ENCODE measurements at places on chromosomes 6 and 20.
A peak's percentile ranks its signal among the peaks of the same experiment; 100 is the strongest.

- no peak for DNase-seq
Measured at GRCh38 chr6:77548662-77549366, 85.5 kb upstream of the HTR1B start.

- no peak for DNase-seq
Measured at GRCh38 chr20:16662467-16662866, 67.4 kb upstream of the SNRPB2 start.

GRCh38 chr6:18391023-18391422, 3.9 kb downstream of the RNF144B start:
- no peak for DNase-seq

DNA sequence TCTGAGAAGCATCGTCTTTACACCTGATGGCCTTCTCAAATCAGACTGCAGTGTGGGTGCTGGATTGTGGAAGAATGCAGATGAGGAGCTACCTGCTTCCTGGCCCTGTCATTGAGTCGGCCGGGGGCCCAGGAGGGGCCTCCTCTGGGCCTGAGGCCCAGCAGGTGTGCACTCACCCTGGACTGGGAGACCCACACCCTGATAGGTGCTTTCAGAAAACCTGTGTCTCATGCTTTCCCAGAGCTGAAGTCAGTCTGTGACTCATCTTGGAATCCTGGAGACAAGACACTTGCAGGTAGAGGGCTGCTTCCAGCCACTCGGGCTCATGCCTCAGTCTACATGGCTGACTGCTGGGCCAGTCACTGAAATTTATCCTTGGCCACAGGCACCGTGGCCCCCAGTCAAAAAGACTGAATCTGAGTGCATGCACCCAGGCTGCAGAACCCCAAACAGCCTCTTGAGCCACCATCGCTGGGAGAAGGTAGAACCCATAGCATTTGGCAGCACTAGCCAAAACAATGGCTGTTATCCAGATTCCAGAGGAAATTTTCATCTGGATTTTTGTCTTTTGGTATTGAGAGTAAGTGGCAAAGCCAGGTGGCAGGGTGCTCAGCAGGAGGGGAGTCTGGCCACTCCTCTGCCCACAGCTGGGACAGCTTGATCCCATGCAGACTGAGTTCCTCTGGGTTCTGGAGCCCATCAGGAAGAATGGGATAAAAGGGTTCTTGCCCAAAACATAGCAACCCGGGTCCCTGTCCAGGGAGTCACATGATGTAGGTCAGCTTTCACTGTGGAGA, 182.0 kb upstream of the CST7 start:
- no peak for DNase-seq

DNA sequence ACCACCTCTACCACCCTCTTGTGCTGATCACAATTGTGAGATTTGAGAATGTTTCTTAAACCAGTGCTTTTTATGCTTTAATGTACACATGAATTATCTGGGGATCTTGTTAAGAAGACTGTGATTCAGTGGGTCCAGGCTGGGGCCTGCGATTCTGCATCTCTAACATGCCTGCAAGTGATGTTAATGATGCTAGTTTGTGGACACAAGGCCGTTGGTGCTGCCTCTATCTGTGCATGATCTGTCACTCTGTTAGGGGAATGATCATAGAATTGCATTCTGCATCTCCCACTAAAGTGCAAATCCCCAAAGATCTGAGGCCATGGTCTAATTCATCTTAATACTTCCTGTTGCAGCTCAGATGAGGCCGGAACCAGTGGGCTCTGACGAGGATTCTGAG, 746.5 kb downstream of the PTPRT start:
- no peak for DNase-seq

DNA sequence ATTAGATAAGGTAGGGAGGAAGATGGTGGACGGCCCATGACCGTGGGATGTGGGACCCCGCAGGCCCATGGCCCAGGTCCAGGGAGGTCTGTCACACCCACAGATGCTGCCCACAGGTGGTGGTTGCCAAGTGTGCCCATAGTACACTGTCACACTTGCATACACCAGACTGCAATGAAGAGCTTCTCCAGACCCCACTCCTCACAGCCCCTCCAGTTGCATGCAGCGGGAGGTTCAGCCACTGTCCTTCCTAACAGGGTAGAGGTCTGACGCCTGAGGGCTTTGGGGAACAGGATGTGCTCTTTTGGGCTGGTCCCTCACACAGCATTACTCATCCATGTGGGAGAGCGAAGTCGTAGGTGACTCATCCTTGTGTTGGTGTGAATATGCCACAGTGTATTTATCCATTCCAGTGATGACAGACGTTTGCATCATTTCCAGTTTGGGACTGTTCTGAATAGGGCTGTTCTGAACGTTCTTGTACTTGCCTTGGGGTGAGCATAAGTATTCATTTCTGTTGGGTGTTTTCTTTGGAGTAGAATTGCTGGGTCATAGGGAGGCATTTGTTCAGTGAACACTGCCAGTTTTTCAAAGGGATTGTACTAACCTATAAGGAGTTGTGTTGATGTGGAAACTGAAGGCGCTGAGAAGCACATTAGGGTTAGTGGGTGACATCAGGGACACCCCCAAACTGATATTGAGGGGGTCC, 10.1 kb upstream of the PYGB start:
- peak; percentile 81 for DNase-seq

DNA sequence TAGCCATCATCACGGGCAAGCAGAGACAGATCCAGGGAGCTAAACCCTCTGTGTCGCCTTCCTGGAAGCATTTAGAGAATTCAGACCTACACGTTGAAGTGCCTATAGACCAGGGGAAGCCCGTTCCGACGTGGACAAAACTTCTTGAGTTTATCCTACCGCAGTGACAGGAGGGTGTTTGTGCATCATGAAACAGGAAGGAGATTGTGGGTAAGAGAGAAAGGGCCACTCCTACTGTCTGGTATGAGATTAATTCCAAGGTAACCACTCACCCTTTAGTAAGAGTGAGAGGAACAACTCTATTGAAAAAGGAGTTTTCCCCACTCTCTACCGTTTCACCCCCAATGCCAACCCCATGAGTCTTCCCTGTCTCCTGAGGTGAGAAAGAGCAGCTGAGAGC, 133.7 kb downstream of the TFAP2C start:
- no peak for DNase-seq

DNA sequence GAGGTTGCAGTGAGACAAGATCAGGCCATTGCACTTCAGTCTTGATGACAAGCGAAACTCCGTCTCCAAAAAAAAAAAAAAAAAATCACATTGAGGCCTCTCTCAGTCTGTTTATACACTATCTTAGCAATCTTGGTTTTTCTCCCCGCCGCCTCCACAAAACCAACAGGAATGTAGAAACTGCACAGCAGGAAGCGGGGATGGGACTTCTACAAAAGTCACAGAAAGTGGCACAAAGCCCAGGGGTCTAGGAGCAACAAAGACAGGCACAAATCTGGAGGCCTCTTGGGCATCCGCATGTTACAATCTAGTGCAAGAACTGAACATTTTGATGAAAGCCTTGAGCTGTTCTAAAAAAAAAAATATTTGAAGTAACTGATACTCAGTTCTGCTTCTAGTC, 48.6 kb downstream of the KDM1B start:
- no peak for DNase-seq

DNA sequence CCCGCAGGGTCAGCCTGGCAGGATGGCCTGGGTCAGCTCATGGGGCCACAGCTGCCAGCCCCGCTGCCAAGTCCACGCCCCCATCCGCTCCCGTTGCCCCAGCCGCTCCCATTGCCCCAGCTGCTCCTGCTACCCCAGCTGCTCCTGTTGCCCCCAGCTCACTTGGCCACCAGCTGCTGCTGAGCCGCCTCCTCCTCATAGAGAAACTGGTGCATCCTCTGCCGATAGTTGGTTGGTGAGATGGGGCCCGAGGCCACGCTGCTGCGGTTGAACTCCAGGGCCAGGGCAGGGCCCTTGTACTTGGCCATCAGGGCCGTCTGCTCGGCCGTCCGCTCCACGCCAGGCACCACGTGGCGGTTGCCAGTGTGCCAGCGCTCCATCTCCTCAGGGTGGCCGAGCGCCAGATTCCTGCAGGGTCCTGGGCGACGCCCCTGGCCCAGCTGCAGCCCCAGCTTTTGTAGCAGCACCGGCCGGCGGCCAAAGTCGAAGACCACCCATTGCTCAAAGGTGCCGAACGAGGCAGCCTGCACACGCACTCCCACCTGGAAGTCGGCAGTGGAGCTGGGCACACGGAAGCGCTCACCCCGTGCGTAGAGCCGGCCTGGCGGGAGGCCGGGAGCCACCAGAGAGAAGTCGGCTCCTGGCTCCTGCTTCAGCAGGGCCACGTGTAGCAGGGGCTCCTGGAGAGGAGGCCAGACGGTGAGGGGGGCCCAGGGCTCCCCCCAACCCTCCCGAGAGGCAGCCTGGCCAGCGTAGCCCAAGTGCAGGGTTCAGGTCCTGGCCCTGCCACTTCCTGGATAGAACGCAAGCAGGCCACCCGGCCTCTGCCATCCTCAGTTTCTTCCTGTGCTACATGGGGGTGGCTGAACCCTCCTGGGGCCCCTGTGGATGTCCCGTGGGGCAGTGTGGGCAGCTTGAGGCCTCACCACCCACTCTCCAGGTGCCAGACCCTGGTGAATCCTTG, 4.8 kb downstream of the HELZ2 start:
- DNase-seq, result no peak

GRCh38 chr6:124854338-124854922, 107.8 kb upstream of the RNF217 start:
- no peak for DNase-seq

GRCh38 chr20:16714242-16714641, 15.6 kb upstream of the SNRPB2 start:
- DNase-seq, result no peak

Data from activated CD4-positive, alpha-beta T cell treated with anti-CD3 and anti-CD28 coated beads, Interleukin-2, amount 10 ng/mL, durations not matched to agents 24 days and 14 days (primary cell).